Stimulated activated CD4-positive, alpha-beta T cell treated with anti-CD3 and anti-CD28 coated beads, Interleukin-15, amount 100 ng/mL, for 48 hours (primary cell): ENCODE measurements at places on chromosomes 6 and 20.
A peak's percentile ranks its signal among the peaks of the same experiment; 100 is the strongest.

DNA sequence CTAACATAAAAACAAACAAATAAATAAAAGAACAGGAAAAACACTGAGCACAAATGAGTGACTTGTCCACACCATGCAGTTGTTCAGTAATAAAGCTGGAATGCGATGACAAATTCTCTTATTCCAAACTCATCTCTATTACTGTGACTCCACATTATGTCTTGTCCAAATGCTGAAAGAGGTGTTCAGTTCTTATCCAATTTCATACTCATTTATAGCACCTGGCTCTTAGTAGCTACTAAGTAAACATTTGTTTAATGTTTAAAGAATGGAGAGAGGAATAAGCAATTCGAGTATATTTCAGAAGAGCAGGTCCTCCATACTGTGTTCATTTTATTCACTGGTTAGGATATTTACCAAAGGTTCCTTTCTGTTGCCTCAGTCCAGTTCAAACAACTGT is 439.0 kb upstream of the JAG1 start:
- no peak for DNase-seq

DNA sequence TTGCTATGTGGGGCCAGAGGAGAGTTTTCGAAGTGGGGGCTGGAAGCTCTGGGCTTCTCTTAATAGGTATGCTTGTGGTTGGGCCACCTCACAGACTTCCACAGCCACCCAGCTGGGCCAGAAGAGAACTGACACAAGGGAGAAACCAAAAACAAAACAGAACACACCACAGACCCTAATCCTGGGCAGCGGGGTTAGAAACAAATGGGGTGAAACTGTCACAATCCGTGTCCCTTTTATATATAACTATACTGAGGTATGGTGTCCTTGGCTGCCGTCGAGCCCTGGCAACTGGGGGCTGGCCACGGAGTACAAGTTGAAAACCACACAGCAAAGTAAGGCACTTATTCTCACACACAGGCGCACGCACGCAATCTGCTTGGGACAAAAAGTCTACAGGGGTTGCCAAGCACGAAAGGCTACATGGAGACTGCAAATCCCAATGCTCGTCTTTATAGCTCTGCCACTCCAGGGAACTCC is 78.3 kb downstream of the TRAM2 start:
- DNase-seq: no peak

GRCh38 chr20:38875175-38875993 is 50.8 kb upstream of the FAM83D start:
- no peak for DNase-seq

DNA sequence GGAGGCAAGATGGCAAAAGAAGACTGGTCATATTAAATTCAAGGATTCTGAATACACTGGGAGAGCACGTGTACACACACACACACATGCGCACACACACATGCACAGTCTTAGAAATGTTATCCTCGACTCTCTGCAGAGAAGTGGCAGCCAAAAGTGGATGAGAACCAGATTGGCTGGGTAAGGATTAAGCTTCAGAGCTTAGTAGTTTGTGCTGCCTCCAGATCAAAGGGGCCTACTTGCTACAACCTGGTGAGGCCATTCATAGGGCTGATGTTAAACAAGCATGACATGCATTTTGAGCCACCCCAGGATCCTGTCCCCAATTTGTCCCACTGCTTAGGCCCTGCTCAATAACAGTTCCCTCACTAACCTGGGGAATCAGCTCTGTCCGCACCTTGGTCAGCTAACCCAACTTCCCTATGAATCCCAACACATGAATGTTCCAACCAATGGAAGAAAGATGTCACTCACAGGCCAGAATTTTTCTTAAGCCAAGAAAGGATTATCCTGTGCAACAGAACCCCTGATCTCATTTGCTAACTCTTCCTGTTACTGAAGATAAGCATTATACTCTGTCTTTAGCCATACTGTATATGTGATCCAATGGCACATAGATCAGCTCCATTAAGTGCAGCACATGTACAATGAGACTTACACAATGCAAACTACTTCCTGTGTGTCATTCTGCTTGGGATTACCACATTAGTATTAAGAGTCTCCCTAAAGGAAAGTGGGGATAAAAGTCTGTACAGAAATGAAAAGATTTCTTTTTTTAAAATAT is 31.0 kb downstream of the TOMM6 start:
- DNase-seq: no peak

GRCh38 chr20:46192376-46192944 is 74.3 kb downstream of the CD40 start:
- DNase-seq: no peak

- no peak for DNase-seq
Observed at GRCh38 chr20:48630342-48631075, 197.3 kb downstream of the PREX1 start.

- DNase-seq: no peak
Observed at GRCh38 chr6:137145421-137145820, 28.0 kb downstream of the IL22RA2 start.

DNA sequence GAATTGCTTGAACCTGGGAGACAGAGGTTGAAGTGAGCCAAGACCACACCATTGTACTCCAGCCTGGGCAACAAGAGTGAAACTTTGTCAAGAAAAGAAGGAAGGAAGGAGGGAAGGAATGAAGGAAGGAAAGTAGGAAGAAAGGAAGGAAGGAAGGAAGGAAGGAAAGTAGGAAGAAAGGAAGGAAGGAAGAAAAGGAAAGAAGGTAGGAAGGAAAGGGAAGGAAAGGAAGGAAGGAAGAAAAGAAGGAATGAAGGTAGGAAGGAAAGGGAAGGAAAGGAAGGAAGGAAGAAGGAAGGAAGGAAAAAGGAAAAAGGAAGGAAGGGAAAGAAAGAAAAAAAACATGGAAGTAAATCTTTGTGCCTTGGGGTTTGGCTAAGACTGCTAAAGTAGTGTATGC is 11.7 kb downstream of the ULBP1 start:
- no peak for DNase-seq

GRCh38 chr6:128413291-128413690 is 107.1 kb downstream of the PTPRK start:
- DNase-seq: no peak

GRCh38 chr6:144411531-144412165 is 126.5 kb downstream of the UTRN start:
- no peak for DNase-seq

DNA sequence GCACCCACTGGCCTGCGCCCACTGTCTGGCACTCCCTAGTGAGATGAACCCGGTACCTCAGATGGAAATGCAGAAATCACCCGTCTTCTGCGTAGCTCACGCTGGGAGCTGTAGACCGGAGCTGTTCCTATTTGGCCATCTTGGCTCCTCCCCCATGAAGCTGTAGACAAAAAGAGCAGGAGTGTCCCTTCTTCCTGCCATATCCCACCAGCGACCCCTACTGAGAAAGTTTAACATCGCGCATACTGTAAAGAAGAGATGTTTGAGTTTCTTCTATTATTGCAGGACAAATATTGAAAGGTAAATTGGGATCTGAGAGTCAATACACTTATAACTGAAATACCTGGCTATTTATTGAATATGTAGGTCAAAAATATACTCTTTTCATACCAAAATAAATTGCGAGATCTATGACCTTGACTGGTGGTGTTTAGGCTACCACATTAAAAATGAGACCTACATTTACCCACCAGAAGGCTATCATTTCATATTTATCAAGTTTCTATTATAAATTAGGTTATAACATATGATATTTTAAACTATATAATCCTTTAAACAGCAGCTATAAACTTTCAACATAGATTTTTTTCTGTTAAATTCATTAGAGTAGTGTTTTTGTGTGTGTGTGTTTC is 586.3 kb downstream of the HTR1B start:
- no peak for DNase-seq

GRCh38 chr6:27545271-27546046 is 72.6 kb upstream of the ZNF184 start:
- DNase-seq: peak; percentile 61

- no peak for DNase-seq
Observed at GRCh38 chr6:42704937-42705374, 17.4 kb downstream of the PRPH2 start.

DNA sequence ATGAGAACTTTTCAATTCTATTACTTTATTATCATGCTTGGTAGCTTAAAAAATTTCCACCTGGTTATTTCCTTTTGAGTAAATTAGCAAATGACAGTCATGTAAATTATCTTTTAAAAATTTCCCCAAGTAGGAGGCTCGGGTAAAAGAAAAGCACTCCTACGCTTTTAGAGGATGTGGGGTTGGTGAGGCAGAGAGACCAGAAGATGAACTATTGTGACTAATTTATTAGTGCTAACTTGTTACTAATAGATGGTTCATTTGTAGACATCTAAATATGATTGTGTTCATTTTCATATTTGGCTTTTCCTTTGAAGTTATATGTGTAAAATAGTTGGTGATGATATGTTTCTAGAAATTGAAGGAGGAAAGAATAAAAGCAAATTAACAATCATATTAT is 27.0 kb downstream of the ZNF292 start:
- no peak for DNase-seq

- DNase-seq: no peak
Observed at GRCh38 chr6:16854986-16855385, 93.7 kb upstream of the ATXN1 start.

GRCh38 chr6:142075516-142076101 is 57.1 kb upstream of the GJE1 start:
- no peak for DNase-seq

DNA sequence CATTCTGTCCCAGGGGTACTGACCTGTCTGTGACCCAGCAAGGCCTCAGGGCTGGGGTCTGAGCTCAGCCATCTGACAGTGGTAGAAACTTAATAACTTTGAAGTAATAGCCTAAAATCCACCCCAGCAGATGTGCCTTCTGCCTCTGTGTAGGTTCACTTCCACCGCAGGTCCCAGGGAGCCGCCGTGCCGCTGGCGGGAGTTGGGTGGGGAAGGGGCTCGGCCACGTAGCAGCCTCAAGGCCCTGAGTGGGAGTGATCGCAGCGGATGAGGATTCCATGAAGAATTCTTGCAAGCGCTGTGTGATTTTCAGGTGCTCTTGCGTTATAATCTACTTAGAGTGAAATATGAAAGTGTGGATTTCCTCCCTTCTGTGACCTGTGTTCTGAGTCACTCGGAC is 163.7 kb downstream of the DTNBP1 start:
- no peak for DNase-seq

GRCh38 chr20:30502670-30503069 is 754.8 kb upstream of the DEFB115 start:
- DNase-seq: no peak

- no peak for DNase-seq
Observed at GRCh38 chr6:48869595-48869994, 593.5 kb downstream of the MMUT start.

- DNase-seq: no peak
Observed at GRCh38 chr6:71745525-71745924, 140.8 kb upstream of the RIMS1 start.

DNA sequence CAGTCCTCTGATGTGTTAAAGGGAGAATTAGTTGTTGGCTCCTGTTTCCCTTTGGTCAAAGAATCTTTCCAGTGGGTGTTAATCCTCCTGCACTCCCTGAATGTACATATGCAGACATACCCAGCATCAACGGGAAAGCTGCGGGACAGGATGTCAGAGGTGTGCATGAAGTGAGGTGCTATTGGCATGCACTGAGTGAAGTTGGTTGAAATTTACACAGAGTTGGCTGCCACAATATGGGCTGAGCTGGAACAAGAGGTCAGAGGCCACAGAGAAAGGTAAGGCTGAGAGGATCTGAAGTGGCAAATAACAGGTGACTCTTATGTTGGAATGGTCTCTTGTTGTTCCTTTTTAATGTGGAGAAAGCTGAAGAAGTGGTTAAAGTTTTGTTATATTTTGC is 82.7 kb upstream of the AKIRIN2 start:
- no peak for DNase-seq

GRCh38 chr6:16947375-16948015 is 154.4 kb upstream of the STMND1 start:
- no peak for DNase-seq

- DNase-seq: no peak
Observed at GRCh38 chr20:11957911-11958310, 40.2 kb downstream of the BTBD3 start.

- no peak for DNase-seq
Observed at GRCh38 chr6:1597121-1597744, 12.5 kb upstream of the FOXC1 start.

- DNase-seq: no peak
Observed at GRCh38 chr6:109701774-109702173, 10.7 kb downstream of the FIG4 start.

DNA sequence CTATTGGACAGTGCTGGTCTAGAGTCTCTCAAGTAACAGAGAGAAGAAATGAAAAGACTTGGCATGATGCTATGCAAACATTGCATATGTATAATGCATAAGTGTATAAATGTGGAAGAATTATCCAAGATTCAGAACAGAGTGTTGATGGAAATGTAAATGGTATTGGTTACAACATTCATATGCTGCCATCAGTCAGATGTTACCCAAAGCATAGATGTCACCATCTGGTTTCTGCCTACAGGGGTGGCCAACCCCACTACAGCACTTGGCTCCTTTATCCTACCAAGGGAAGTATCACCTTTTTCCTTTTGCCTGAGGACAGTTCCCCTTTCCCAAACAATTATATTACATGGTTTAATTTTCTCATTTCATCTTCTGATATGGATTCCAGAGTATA is 11.9 kb downstream of the POPDC3 start:
- DNase-seq: no peak

DNA sequence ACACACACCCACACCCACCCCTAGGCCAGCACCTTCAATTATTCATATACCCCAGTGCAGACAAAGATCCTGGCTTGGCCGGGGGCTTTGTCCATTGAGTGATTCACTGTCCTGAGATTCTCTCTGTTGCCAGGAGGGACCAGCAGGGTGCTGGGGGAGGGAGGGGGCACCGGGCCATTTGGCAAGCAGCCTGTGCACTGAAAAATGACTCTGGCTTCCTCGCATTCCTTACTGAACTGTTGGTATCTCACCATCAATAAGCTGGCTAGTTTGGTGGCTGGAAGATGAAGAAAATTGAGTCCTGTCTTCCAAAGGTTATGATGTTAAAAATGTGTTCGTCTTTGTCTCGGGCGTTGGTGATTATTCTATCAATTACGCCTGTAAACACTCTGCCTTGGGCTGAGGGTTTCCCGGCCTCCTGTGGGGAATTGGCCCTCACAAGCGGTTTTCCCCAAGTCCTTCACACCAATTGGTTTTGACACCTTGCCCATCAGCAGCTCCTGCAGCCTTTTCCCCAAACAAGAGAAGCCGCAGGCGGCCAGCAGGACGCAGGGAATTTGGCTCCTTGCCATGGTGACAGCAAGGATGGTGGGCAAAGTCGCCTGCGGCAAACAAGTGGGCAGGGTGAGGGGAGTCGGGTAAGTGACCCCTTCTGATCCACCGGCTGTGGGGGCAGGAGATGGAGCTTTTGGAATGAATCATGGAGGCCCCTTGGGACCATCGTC is 4.9 kb downstream of the VSTM2L start:
- DNase-seq: no peak

DNA sequence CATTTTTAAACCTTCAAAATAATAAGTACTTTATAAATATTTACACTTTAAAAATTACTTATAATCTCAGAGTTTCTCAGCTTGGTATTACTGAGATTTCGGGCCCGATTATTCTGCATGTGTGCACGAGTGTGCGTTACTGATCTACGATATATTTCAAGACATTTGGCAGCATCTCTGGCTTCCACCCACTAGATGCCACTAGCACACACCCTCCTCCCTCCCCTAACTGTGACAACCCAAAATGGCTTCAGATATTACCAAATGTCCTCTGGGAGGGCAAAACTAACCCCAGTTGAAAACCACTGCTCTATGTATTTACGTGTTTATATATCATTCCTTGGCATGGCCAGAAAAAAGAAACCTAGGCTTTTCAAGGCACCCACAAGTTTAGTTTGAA is 95.9 kb downstream of the FYN start:
- no peak for DNase-seq
